NCI-H1694 treated with DMSO at 0.1 percent for 48 hours (cell line): ENCODE measurements at places on chromosomes 4 and X.
A peak's percentile ranks its signal among the peaks of the same experiment; 100 is the strongest.

GRCh38 chrX:104084534-104085277 lies 8.7 kb upstream of the TMSB15C start:
- no peak for DNase-seq

DNA sequence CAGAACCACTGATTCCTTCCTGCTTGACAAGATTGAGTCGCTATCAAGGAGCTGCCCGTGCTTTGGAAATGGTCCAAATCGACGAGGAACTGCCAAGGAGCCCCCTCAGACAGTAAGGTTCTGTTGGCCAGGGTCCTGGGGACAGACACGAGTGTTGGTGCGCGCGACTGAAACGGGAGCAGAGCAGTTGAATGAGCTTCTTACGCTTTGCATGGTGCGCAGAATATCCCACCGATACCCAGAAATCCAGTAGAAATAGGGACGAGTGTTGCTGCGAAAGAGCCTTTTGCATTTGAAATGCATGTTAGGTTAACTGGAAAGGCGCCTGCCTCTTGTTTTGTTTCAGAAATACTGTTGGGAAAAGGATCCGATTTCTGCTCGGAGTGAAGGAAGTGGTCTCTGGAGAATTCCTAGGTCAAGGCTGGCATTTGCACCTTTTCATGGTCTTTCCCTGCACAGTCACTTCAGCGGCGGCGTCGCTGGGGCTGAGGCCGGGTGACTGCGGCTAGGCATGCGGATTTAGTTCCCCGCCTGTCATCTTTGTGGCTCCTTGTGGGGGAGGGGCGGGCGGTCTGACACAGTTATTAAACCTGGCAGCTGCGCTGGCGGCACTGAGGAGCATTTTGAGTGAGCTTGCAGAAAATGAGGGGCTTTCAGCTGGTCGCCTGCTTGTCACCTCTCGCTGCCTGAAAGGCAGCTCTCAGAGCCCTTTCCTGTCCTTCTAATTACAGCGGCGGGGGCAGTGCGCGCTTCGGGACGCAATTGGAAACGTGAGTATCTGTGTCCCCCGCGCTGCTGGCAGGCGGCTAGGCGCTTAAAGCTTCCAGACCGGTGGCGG lies 51.5 kb upstream of the TRIM2 start:
- peak; percentile 55 for DNase-seq

GRCh38 chr4:90080116-90080515 lies 47.1 kb upstream of the CCSER1 start:
- DNase-seq = no peak

DNA sequence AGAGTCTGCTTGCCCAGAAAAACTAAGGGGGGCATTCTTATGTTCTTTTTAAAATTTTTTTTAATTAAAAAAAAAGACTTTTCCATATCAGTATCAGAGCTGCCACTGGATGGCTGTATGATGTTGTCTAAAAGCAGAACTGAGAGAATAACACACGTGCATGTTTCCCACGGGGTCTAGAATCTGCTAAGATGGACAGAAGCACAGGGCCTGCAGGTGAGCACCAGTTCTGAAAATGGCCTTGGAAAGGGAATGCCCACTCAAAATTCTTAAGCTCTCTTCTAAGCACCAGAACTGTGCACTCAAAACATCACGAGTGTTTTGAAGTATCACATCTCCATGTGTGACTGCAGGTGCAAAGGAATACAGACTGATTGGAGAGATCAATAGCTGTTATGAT lies 61.1 kb downstream of the ARAP2 start:
- DNase-seq = no peak

- DNase-seq = no peak
Measured at GRCh38 chr4:95018785-95019184, 261.0 kb downstream of the BMPR1B start.
